ENCODE measurements at places on chromosomes 7 and 10. TPM values are rescaled to one million over a fixed set of nuclear protein-coding genes. Genes with fewer than 3 reads are reported as not detected.

The MSMB gene
- 0.84 TPM for total RNA-seq

The NKX2-3 gene
- not detected for total RNA-seq

The CLCN1 gene
- 0.21 TPM for total RNA-seq

The SPDYE2B gene
- not detected for total RNA-seq

The ODAD2 gene
- total RNA-seq, result not detected

The TUBAL3 gene
- total RNA-seq, result 0.35 TPM

The CDK1 gene
- total RNA-seq, result 71.8 TPM

The SLK gene
- total RNA-seq, result 56.5 TPM

The OPALIN gene
- not detected for total RNA-seq

The MUC12 gene
- total RNA-seq, result not detected

The RABGEF1 gene
- 19.9 TPM for total RNA-seq

The KNDC1 gene
- total RNA-seq, result not detected

The LIPJ gene
- total RNA-seq, result not detected

The SLC16A9 gene
- total RNA-seq, result 10.3 TPM

The GPC2 gene
- total RNA-seq, result 2.5 TPM
